Aorta (tissue), 5 donors: ENCODE measurements at places on chromosomes 4 and X.

GRCh38 chr4:65393078-65393477, 277.2 kb downstream of the EPHA5 start:
- H3K4me1 ChIP-seq = no peaks in the 10 kb centered on the region
- DNase-seq = no peak
- H3K4me3 ChIP-seq = no peak overlapping the region
- H3K27ac ChIP-seq = no peak overlapping the region
- no peaks in the 10 kb centered on the region for H3K27me3 ChIP-seq

DNA sequence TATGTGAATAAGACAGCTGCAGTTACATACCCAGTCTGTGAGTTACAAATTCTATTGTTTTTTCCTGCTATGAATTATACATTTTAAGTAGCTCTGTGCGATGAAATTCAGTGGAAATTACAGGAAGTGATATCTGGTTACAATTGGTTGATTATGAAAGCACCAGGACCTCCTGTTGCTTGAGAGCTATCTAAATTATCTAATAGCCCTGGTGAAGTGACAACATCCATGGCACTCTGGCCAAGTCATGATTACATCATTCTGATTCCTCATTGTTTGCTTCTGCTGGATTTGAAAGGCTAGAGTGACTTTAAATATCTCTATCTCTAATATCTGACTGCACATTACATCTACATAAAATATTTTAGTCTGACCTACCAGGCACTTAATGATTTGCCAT, 515.0 kb downstream of the CFAP47 start:
- DNase-seq = no peak
- no peaks in the 10 kb centered on the region for H3K36me3 ChIP-seq
- H3K4me3 ChIP-seq = no peak overlapping the region
- no peaks in the 10 kb centered on the region for H3K27me3 ChIP-seq

DNA sequence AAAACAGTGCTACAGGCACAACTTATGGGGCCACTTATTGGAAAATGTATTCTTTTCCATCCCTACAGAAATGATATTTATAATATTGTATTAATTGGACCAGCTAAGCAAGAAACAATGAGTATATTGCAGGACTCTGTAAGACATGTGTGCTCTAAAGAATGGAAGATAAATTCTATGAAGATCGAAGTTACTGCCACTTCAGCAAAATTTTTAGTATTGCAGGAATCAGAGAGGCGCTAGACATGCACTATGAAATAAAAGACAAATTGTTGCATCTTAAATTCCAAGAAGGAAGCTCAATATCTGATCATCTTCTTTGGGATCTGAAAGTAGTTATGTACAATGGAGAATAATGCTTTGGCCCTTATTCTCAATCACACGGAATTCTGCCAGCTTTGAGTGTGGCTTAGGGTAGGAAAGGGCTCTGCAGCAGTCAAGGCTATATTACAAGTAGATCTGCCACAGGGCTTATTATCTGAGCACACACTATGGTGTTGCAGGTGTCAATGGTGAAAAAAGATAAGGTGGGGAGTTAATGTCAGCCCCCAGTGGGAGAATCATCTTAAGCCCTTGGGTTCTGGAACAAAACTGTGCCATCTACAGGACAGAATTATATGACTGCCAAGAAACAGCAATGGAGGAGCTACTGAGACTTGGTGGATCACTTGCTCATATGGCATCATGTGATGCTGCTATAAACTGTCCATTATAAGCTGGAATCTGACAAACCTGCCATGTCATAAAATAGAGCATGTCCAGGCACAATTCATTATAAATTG, 334.0 kb upstream of the NDST3 start:
- no peak overlapping the region for H3K4me3 ChIP-seq
- DNase-seq = no peak
- no peak overlapping the region for H3K27ac ChIP-seq
- no peaks in the 10 kb centered on the region for H3K36me3 ChIP-seq

GRCh38 chrX:40278340-40279090, 180.8 kb upstream of the BCOR start:
- no peak overlapping the region for H3K4me3 ChIP-seq
- H3K36me3 ChIP-seq = no peaks in the 10 kb centered on the region
- H3K27me3 ChIP-seq = no peaks in the 10 kb centered on the region

- H3K27me3 ChIP-seq = no peaks in the 10 kb centered on the region
- no peak overlapping the region for H3K4me3 ChIP-seq
- no peaks in the 10 kb centered on the region for H3K36me3 ChIP-seq
- H3K27ac ChIP-seq = no peak overlapping the region
- H3K4me1 ChIP-seq = no peaks in the 10 kb centered on the region
Observed at GRCh38 chr4:92514627-92515026, 210.9 kb downstream of the GRID2 start.
